Large intestine (tissue), 12 donors: ENCODE measurements at places on chromosomes 2 and 18. TPM values are rescaled to one million over a fixed set of nuclear protein-coding genes. Genes with fewer than 3 reads are reported as not detected.

- H3K27me3 ChIP-seq, result no peaks in the 10 kb centered on the region
- no peaks in the 10 kb centered on the region for H3K4me1 ChIP-seq
- DNase-seq, result no peak
- no peak overlapping the region for H3K4me3 ChIP-seq
- peaks cover 3% of the 10 kb centered on the region for H3K36me3 ChIP-seq
- H3K27ac ChIP-seq, result no peak overlapping the region
Observed at GRCh38 chr2:235855011-235855410, 313.2 kb downstream of the GBX2 start.

- no peaks in the 10 kb centered on the region for H3K27me3 ChIP-seq
- no peak overlapping the region for H3K4me3 ChIP-seq
- no peak overlapping the region for H3K27ac ChIP-seq
- H3K4me1 ChIP-seq, result no peaks in the 10 kb centered on the region
- H3K36me3 ChIP-seq, result no peaks in the 10 kb centered on the region
Observed at GRCh38 chr2:205274801-205275200, 407.5 kb upstream of the NRP2 start.

DNA sequence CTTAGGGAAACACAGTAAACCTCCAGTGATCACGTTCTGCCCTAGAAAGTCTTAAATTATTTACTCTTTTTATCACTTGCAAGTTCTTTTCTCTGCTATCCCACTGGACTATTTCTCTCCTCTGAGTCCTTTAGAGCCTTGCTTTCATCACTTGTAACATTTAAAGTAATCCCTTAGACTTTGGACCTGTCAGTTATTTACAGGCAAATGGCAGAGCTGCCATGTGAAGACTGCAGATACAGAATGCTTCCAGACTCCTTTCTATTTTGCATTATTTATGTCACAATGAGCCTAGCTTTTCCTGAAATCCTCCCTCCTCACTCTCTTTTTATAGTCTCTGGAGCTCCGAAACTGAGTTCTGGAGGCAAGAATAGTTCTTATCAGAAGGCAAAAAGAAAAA lies 325.6 kb upstream of the TRIB2 start:
- no peaks in the 10 kb centered on the region for H3K4me1 ChIP-seq
- H3K27me3 ChIP-seq, result no peaks in the 10 kb centered on the region
- no peak overlapping the region for H3K4me3 ChIP-seq
- H3K27ac ChIP-seq, result no peak overlapping the region
- H3K36me3 ChIP-seq, result no peaks in the 10 kb centered on the region
- DNase-seq, result peak; percentile 5

DNA sequence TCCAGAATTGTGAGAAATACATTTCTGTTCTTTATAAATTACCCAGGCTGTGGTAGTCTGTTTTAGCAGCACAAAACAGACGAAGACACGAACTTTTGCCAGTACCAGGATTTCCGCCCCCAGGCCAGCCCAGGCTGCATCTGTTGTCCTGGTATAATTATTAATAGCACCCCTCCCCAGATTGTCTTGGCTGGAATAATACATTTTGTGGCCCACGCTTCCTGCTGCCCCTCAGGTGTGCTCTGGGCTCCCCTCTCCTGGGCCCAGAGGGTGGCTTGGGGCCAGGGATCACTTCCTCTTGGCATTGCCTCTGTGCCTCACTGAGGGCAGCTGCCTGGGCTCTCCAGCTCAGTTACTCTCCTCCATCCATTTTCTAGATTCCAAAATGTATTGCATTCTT lies 102.1 kb upstream of the HS6ST1 start:
- no peaks in the 10 kb centered on the region for H3K4me1 ChIP-seq
- peaks cover 3% of the 10 kb centered on the region for H3K27me3 ChIP-seq
- DNase-seq, result no peak
- no peaks in the 10 kb centered on the region for H3K36me3 ChIP-seq
- H3K27ac ChIP-seq, result no peak overlapping the region

GRCh38 chr2:189336276-189336975 lies 104.8 kb upstream of the WDR75 start:
- no peaks in the 10 kb centered on the region for H3K36me3 ChIP-seq
- H3K4me1 ChIP-seq, result no peaks in the 10 kb centered on the region
- no peak overlapping the region for H3K4me3 ChIP-seq
- H3K27ac ChIP-seq, result no peak overlapping the region

- no peaks in the 10 kb centered on the region for H3K36me3 ChIP-seq
- no peak for DNase-seq
- H3K27ac ChIP-seq, result no peak overlapping the region
- no peaks in the 10 kb centered on the region for H3K27me3 ChIP-seq
- H3K4me1 ChIP-seq, result no peaks in the 10 kb centered on the region
Observed at GRCh38 chr2:1414121-1414520, 858 bp downstream of the TPO start.

- peaks cover 90% of the 10 kb centered on the region for H3K36me3 ChIP-seq
- H3K4me3 ChIP-seq, result no peak overlapping the region
- no peaks in the 10 kb centered on the region for H3K4me1 ChIP-seq
- no peak for DNase-seq
- H3K27ac ChIP-seq, result no peak overlapping the region
- no peaks in the 10 kb centered on the region for H3K27me3 ChIP-seq
Observed at GRCh38 chr2:86482034-86482433, 40.9 kb downstream of the KDM3A start.

- peaks cover 6% of the 10 kb centered on the region for H3K36me3 ChIP-seq
- no peaks in the 10 kb centered on the region for H3K27me3 ChIP-seq
- no peak overlapping the region for H3K27ac ChIP-seq
- H3K4me3 ChIP-seq, result no peak overlapping the region
Observed at GRCh38 chr2:158998551-158999248, 30.3 kb downstream of the TANC1 start.

DNA sequence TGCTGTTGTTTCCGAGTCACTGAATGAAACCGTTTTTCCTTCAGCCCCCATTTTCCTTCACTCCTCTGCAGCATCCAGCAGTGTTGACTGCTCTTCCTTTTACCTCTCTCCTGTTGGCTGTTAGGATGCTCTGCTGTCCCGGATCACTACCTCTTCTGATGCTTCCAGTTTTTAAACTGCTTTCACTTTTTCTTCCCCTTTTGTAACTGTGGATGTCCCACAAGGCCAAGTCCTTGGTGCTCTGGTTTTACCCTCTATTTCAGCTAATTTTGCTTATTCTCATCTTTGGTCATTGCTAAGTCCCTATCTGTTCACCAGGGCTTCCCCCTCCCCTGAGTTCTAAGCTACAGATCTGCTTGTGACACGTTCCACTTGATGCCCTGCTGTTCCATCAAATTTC lies 39.4 kb upstream of the MAP4K3 start:
- H3K4me3 ChIP-seq, result no peak overlapping the region
- DNase-seq, result no peak
- no peaks in the 10 kb centered on the region for H3K27me3 ChIP-seq
- H3K27ac ChIP-seq, result no peak overlapping the region
- no peaks in the 10 kb centered on the region for H3K4me1 ChIP-seq

- no peak for DNase-seq
- no peaks in the 10 kb centered on the region for H3K36me3 ChIP-seq
- H3K27ac ChIP-seq, result no peak overlapping the region
- peaks cover 12% of the 10 kb centered on the region for H3K4me1 ChIP-seq
Observed at GRCh38 chr2:239289545-239289944, 111.3 kb downstream of the HDAC4 start.

- no peak overlapping the region for H3K4me3 ChIP-seq
- H3K36me3 ChIP-seq, result no peaks in the 10 kb centered on the region
- H3K27me3 ChIP-seq, result peaks cover 22% of the 10 kb centered on the region
- no peak overlapping the region for H3K27ac ChIP-seq
- H3K4me1 ChIP-seq, result peaks cover 5% of the 10 kb centered on the region
Observed at GRCh38 chr2:120919771-120920453, 184.2 kb downstream of the GLI2 start.

DNA sequence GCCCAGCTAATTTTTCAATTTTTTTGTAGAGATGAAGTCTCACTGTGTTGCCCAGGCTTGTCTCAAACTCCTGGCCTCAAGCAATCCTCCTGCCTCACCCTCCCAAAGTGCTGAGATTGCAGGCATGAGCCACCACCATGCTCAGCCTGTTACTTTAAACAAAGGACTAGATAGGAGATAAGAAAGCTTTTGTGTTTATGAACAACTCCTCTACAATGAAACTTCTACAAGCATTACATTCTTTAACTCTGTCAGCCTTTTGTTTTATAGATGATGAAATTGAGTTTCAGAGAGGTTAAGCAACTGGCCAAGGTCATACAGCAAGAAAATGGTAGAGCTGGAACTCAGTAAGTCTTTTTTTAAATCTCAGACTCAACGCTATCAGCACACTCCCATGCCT lies 22.7 kb downstream of the ALPK2 start:
- no peaks in the 10 kb centered on the region for H3K36me3 ChIP-seq
- H3K27ac ChIP-seq, result no peak overlapping the region
- H3K27me3 ChIP-seq, result peaks cover 5% of the 10 kb centered on the region
- DNase-seq, result no peak

- H3K27me3 ChIP-seq, result no peaks in the 10 kb centered on the region
- H3K27ac ChIP-seq, result no peak overlapping the region
- no peak for DNase-seq
- no peak overlapping the region for H3K4me3 ChIP-seq
Observed at GRCh38 chr2:112623913-112624777, 21.6 kb upstream of the SLC20A1 start.

DNA sequence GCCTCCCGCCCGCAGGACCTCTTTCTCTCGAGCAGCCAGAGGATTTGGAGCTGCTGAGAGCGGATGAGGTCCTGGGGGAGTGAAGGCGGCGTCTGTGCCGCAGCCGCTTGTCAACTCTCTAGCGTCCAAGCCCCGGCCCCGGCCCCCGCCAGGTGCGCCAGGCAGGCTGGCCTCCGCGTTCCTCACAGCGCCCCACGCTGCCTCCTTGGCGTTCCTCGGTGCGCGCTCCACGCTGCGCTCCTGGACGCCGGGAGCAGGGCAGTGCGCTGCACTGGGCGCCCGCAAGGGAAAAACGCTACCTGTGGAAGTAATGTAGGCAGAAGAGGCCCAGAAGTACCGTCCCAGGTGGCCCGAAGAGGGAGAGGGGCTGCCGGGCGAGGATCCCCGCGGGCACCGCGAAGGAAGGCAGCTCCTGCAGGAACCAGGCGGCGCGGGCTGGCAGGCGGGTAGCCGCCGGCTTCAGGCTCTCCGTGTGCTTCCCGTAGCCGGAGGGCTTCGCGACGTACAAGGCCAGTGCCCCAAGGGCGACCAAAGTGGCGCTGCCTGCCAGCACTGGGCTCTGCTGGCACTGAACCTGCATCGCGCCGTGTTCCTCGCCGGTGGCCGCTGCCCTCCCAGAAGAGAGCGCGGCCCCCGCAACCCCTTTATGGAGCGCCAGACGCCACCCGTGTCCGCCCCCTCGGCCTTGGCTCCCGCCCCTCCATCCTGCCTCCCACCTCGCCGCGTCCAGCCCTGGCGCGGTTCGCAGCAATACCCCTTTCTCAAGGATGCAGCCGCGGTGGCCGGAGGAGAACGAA lies at the start of gene SRD5A2:
SRD5A2 (minus strand) TSS at position 618 of the 797 bp plus-strand sequence; CDS start at position 580, 38 bp downstream.
- peaks cover 41% of the 10 kb centered on the region for H3K27me3 ChIP-seq
- H3K4me3 ChIP-seq, result no peak within 1 kb of the TSS
- peak; percentile 47 for DNase-seq
- H3K27ac ChIP-seq, result no peak within 1 kb of the TSS
- H3K4me1 ChIP-seq, result no peaks in the 10 kb centered on the region
- H3K36me3 ChIP-seq, result no peaks in the 10 kb centered on the region

DNA sequence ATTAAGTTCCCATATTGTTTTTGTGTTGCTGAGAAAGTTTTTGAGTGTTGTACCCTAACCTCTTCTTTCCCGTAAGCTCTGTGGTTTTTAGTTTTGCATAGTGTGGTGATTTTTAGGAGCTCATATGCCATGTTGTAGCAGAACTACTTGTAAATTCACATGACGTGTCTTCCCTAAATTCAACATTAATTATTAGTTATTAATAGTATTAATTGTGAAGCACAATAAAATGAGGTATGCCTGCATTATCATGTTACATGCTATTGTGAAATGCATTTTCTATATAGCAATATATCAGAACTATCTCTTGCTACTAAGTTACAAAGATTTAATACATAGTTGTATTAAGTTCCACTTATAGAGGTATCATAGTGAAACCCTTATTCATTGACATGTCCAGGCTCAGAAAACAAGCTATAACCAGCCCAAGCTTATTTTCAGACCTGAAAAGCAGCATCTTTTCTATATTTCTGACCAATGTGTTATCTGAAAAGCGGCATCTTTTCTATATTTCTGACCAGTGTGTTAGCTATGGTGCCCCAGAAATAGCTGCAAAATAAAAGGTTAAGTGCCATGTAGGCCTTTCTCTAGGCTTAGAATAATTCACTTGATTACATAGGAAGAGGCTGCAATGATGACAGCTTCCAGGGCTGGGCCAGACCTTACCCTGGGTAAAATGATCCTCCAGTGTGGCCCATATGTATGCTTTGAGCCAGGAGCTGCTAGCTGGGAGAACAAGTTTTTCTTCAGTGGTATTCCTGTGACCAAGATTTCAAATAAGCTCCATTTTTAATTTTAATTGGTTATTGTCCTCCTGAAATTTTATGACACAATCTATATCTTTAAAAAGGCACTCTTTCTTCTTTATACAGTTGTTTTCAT lies 21.6 kb downstream of the EPAS1 start:
- H3K4me1 ChIP-seq, result peaks cover 20% of the 10 kb centered on the region
- no peak overlapping the region for H3K27ac ChIP-seq
- no peaks in the 10 kb centered on the region for H3K36me3 ChIP-seq
- H3K27me3 ChIP-seq, result no peaks in the 10 kb centered on the region
- no peak for DNase-seq

- no peaks in the 10 kb centered on the region for H3K27me3 ChIP-seq
- no peak for DNase-seq
- H3K4me3 ChIP-seq, result no peak overlapping the region
- H3K27ac ChIP-seq, result no peak overlapping the region
- no peaks in the 10 kb centered on the region for H3K36me3 ChIP-seq
Observed at GRCh38 chr18:46397174-46397573, 259.8 kb downstream of the LOXHD1 start.

Gene ANKRD53
- polyA plus RNA-seq, result 2.3 TPM

Gene NPPC
- 0.87 TPM for polyA plus RNA-seq

Gene STARD6
- polyA plus RNA-seq, result 0.06 TPM

Gene EIF5B
- polyA plus RNA-seq, result 50.4 TPM

Gene EVX2
- polyA plus RNA-seq, result not detected

Gene IL1A
- 0.09 TPM for polyA plus RNA-seq

Gene C2orf72
- polyA plus RNA-seq, result 42.0 TPM

Gene KIF1A
- 15.8 TPM for polyA plus RNA-seq

Gene MAT2A
- polyA plus RNA-seq, result 345 TPM

Gene COLEC11
- polyA plus RNA-seq, result 1.5 TPM

Gene LCT
- polyA plus RNA-seq, result 79.1 TPM

Gene GATA6
- polyA plus RNA-seq, result 85.1 TPM
